ENCODE measurements at places on chromosomes 16 and 17.
A peak's percentile ranks its signal among the peaks of the same experiment; 100 is the strongest.

GRCh38 chr16:85428168-85428898, 184.8 kb upstream of the GSE1 start:
- DNase-seq, result no peak

- DNase-seq, result peak; percentile 50
Observed at GRCh38 chr17:82414548-82415281, 3.4 kb upstream of the HEXD start.

GRCh38 chr17:68981288-68981687, 26.1 kb upstream of the ABCA8 start:
- DNase-seq, result no peak

DNA sequence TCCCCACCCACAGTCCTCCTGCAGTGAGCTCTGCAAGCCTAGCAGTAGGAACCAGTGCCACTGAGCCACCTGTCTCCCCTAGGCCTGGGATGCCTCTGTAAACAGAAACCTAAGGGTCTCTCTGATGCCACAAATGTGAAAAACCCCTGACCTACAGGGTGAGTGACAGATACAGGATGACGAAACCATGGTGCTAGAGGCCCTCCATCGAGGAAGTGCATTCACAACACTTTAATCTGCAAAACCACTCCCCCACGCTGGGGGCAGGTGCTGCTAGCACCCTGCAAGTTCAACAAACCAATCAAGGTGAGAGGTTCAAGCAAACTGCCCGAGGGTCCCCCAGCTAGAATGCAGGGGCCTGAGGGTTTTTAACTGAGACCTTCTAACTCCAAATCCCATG, 59.5 kb downstream of the CDYL2 start:
- no peak for DNase-seq

DNA sequence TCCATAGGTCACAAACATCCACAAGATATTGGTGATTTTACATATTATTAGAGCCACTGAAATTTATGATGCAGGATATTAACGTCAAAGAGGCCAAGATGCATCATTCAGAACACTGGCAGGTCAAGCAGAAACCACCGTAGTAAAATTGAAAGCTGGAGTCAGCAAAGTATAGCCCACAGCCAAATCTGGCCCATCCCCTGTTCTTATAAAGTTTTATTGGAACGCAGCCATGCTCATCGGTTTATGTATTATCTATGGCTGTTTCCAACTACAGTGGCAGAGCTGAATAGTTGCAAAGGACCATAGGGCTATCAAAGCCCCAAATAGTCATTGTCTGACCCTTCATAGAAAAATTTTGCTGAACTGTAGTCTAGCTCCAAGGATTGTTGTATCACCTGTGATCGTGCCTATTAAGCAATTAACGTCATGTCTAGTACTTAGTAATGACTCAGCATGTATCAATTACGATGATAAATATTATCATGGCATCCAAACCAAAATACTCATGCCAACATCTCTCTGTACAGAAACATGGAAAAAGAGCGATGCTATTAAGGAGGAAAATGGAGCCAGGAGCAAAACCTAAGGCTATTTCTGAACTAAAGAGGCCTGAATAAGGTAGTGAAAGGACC, 165.6 kb downstream of the IRX3 start:
- no peak for DNase-seq

DNA sequence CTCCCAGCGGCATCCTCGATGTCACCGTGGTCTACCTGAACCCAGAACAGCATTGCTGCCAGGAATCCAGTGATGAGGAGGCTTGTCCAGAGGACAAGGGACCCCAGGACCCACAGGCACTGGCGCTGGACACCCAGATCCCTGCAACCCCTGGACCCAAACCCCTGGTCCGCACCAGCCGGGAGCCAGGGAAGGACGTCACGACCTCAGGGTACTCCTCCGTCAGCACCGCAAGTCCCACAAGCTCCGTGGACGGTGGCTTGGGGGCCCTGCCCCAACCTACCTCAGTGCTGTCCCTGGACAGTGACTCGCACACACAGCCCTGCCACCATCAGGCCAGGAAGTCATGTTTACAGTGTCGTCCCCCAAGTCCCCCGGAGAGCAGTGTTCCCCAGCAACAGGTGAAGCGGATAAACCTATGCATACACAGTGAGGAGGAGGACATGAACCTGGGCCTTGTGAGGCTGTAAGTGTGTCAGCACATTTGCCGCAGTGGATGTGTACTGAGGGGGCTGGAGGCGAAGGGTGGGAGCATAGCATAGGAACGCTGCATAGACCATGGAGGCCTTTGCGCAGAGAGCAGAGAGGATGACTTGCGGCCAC, 3.3 kb upstream of the TEDC2 start:
- DNase-seq, result no peak

DNA sequence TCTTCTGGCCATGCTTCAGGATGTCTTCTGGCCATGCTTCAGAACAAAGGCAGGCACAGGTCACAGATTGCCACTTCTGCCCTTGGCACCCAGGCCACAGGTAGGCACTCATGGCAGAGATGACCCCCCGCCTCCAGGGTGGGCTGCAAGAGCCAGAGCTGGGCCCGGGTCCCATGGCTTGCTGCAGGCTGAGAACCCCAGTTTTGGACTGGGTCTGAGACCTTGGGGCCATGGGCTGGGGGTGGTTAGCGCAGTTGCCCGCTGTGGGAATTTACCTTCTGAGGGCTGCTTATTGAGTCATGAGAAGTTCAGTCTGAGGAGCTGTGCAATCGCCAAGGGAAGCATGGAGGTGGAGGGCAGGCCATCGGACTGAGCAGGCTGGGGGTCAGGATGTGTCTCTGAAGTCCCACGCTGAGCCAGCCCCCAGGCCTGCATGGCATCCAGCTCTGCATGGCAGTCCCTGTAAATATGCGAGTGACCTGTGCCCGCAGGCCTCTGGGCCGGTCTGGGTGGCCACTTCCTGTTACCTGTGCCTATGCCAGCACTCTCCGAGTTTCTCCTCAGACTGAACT, 1.7 kb downstream of the ANKRD13B start:
- no peak for DNase-seq

DNA sequence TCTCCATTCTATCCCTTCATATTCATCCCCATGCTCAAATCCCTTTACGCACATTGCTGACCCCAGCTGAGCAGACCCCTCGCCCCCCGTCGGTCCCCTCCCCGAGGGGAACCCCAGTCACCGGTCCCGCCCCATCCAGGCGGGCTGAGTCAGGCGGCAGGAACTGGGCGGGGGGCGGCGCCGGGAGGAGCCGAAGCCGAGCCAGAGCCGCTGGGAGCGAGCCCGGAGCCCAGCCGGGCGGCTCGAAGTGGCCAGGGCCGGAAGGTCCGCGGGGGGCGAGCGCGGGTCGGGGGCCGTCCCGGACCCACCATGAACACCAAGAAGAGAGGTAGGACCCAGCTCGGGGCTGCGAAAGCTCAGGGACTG, 8.6 kb downstream of the RIPOR1 start:
- DNase-seq, result peak; percentile 43

DNA sequence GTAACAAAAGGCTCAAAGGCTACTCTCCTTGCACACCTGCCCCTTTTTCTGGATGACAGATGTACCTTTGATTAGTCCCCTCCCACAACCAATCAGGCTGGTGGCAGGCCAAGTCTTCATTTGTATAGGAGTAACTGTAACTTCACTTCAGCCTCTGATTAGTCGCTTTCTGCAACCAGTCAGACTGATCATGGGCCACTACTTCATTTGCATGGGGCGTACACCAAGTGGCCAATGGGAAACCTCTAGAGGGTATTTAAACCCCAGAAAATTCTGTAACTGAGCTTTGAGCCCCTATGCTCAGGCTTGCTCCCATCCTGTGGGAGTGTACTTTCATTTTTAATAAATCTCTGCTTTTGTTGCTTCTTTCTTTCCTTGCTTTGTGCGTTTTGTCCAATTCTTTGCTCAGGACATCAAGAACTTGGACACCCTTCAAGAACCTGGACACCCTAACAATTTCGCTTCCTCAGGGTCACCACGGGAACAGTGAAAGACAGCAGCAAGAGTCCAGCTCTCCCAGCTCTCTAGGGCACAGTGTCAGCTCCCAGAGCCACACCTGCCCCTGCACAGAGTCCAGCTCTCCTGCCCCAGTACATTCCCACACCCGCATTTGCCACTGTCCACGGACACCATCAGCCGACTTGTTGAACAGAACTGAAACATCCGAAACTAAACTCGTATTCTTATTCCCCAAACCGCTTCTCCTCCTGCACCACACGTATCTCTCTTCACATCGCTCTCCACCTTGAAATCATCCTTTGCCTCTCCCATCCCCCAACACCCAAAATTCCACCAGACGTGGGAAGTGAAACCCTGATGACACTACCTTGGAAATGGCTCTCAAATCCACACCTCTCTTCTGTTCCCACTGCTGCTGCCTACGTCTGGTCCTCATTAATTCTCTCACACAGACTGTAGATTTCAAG, 53.4 kb downstream of the ABCC12 start:
- DNase-seq, result no peak

GRCh38 chr17:64638552-64639203, 23.4 kb downstream of the SMURF2 start:
- no peak for DNase-seq

DNA sequence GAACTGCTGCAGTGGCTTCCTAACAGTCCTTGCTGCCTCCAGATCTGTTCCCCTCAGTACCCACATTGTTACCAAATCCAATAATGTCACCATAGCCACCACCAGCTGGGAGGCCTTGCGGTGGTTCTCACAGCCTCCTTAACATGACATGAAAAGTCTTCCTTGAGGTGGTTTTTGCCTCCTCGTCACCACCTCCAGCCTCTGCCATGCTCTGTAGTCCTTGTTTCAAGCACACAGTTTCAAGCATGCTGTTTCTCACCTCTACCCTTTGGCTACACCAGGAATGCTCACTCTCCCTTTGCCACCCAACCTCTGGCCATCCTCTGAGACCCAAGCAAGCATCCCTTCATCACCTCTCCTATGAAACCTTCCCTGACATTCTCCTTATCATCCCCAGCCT, 47.2 kb downstream of the DNAH9 start:
- no peak for DNase-seq

GRCh38 chr16:79665970-79666369, 65.4 kb upstream of the MAF start:
- DNase-seq, result no peak

DNA sequence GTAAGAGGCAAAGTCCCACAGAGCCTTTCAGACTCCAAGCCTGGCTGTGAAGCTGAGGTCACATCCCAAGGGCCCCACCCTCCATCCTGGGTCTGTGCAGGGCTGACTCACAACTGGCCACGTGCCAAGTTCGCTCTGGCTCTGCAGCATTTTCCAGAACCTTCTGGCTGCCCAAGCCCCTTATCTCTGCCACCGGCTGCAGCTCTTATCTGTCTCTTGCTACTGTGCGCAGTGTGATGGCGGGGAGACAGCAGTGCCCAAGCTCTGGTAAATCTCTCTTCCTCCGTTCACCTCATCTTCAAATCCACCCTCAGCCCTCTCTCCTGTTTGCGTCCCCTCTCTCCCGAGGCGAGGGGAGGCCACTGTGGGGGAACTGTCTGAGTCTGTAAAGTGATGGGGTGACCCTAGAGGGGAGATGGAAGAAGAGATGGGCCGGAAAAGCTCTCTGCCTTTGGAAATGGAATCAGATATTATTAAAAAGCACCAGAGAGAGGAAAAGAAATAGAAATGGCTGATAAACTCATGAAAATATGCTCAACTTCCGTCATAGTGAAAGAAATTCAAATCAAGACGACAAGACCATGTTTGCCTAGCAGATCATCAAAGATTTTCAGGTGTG, 162.7 kb upstream of the CDC42EP4 start:
- DNase-seq, result no peak

- DNase-seq, result no peak
Observed at GRCh38 chr16:3444032-3444388, 530 bp downstream of the NAA60 start.

DNA sequence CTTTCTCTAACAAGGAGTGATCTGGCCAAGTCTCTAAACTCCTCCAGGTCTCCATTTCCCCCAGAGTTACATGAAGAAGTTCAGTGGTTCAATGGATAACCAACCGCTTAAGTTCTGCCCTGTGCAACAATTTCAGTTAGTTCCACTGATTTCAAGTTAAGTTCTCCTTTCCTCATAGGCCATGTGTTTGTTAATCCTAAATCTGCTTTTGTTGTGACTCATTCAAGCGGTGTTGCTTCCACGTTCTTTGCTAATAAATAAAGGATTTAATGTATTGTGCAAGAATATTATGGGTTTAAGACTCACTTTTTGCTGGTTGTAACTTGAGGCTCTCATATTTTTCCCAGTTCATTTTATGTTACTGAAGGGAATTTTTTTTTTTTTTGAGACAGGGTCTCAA, 36.3 kb downstream of the GNA13 start:
- no peak for DNase-seq

GRCh38 chr17:726271-726919, 6.0 kb upstream of the TLCD3A start:
- DNase-seq, result no peak

DNA sequence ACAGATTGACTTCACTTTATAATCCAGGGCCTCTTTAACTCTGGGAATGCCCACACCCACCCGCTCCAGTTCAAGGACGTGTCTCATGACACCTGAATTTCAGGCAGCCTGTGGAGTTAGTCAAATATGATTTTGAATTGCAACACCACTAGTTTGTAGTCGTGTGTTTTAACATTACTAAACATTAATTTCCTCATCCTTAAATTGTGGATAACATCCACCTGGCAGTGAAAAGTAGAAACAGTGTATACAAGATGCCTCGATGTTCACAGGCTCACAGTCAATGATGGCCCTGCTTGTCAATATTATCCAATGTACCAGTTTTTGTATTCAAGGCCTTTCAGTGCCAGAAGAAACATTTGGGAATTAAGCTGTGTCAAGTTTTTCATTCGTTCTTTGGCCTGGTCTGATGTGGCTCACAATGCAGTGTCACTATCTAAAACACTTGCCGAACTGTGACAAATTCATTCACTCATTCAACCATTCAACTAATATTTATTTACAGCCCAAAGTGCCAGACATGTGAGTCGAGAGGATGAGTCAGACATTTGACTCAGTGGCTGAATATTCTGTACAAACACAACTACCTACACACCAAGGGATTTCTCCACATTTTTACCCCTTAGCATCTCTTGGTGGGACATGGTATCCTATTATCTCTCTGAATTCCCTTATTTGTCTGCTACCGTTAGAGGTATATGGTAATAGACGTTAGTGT, 1.4 kb downstream of the MEIOB start:
- DNase-seq, result no peak

DNA sequence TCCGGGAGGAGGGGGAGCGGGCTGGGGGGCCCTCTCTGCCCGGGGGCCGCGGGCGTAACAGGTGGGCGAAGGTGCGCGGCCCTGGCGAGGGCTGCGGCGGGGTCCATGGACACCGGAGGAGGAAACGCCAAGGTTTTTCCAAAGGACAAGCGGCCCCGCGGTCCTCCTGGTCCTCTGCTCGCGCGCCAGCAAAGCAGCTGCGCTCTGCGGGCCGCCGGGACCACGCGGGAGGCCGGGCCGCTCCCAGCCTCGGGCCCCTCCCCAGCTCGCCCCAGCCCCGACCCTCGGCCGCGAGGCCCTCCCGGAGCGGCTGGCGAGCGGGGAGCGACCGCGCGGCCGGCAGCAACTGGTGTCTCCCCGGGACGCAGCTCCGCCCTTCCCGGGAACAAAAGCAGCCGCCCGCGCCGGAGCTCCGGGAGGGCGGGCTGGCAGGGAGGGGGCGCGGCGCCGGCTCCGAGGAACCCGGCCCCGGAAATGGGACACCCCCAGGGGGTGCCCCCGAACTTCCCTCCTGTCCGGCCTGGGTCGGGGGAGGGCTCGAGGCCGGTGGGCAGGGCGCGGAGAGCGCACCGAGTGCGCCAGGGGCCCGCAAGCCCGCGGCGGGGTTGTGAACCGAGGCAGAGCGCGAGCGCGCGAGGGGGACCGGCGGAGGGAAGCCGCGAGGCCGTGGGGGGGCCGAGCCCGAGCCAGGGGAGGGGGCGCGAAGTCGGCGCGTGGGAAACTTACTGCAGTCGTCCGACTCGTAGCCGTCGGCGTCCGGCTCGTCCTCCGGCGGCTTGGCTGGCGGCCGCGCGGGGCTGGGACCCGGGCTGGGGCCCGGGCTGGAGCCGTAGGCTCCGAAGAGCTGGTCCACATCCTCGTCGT, 837 bp downstream of the DOC2B start:
- no peak for DNase-seq
